Stimulated activated CD4-positive, alpha-beta T cell treated with anti-CD3 and anti-CD28 coated beads, TNF-alpha, amount 100 ng/mL, for 24 hours (primary cell): ENCODE measurements at places on chromosomes 1 and 21.

DNA sequence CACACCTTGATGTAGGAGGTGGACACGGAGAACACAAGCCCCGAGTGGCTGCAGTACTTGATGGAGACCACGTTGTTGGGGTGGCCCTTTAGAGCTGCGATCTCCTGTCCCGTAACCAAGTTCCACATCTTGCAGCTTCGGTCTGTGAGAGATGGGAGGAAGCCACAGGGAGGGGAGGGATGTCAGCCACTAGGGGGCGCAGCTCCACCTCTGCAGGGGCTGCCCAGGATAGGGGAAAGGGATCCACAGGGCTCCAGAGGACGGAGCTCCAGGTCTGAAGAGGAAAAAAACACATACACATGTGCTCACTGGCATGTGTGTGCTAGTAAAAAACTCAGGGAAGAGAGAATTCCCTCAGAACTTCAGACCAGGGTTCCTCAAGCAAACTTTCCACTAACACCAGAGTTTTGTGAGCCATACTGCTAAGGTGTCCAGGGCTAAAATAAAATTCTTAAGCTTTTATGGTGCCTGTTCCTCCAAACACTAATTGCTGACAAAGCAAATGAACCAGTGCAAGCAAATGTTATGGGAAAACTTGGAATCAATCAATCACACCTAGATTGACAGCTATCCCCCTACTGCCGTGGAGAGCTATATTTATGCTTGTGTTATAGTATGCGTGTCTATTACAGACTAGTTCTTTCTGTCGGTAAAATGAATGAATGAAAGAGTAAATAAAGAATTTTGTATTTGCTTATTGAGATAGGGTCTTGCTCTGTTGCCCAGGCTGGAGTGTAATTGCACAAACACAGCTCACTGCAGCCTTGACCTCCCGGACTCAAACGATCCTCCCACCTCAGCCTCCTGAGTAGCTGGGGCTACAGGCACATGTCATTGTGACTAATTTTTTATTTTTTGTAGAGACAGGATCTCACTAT lies 43.7 kb downstream of the KIF21B start:
- DNase-seq: peak; percentile 50

DNA sequence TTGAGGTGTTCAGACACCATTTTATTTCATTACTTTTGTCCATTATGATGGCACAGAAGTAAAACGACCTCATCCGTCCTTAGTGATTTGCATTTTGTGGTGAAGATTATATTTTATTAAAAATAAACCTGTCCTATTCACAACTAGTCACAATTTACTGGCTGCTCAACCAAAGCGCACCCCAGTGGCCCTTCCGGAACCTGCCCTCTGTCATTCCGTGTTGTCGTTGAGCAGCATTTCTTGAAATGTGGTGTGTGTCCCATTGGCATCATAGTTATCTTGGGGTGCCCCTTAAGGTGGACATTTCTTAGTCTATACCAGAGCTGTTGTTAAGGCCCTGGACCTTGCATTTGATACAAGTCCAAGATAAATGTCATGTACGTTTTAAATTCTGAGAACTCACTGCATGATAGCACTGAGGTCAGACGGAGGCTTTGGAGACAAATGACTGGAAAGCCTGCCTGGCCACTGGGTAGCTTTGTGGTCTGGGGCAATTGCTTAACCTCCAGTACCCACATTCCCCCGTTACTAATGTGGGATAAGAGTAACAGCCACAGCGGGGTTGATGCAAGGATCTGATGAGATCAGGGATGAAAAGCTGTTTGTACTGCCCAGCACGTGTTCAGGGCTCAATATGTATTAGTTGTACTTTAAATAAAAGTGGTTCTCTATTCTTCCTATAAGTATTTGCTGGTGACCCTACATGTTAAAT lies 36.2 kb downstream of the BACH1 start:
- no peak for DNase-seq

GRCh38 chr1:67576474-67576873 lies 108.5 kb upstream of the GADD45A start:
- DNase-seq: no peak

DNA sequence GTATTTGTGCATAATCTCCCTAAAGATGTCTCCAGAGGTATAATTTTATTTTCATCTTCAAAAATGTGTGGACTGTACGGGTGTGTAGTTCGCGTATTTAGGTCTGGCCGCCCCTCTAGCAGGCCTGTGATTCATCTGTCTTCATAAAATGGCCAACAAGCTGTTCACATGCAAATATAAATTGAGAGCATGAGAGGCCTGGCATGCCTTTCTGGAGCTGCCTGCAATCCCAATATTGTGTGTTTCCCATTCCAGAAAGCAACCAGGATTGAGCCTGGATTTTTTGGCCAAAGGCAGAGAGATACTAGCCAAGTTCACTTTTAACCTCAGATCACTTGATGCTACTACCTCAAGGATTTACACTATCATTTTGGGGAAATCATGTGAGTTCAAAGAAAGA lies 197.2 kb downstream of the NFIA start:
- no peak for DNase-seq
